ENCODE measurements at places on chromosomes 1 and 21. TPM values are rescaled to one million over a fixed set of nuclear protein-coding genes. Genes with fewer than 3 reads are reported as not detected.
A peak's percentile ranks its signal among the peaks of the same experiment; 100 is the strongest.

NRIP1 gene
- total RNA-seq = 18.6 TPM

FCMR gene
- 3.2 TPM for total RNA-seq

LRP8 gene
- total RNA-seq = 262 TPM

CEP104 gene
- 22.7 TPM for total RNA-seq

DNA sequence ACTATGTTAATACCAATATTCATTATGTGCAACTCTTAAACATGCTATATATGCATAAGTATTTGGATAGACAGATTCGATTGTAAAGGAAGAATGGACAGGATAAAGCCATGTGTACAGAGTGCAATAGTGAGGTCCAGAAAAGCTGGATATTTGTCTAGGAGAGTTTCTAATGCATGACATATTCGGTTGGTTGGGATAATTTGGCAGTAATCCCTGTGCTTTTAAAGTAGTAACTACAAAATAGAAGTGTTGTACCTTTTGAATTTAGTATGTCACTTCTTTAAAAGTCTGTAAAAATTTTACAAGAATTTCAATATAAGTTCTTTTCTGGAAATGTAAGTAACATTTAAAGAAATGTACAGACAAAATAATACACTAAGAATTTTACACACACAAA is 774.5 kb downstream of the USP25 start:
- no peak for DNase-seq

DNA sequence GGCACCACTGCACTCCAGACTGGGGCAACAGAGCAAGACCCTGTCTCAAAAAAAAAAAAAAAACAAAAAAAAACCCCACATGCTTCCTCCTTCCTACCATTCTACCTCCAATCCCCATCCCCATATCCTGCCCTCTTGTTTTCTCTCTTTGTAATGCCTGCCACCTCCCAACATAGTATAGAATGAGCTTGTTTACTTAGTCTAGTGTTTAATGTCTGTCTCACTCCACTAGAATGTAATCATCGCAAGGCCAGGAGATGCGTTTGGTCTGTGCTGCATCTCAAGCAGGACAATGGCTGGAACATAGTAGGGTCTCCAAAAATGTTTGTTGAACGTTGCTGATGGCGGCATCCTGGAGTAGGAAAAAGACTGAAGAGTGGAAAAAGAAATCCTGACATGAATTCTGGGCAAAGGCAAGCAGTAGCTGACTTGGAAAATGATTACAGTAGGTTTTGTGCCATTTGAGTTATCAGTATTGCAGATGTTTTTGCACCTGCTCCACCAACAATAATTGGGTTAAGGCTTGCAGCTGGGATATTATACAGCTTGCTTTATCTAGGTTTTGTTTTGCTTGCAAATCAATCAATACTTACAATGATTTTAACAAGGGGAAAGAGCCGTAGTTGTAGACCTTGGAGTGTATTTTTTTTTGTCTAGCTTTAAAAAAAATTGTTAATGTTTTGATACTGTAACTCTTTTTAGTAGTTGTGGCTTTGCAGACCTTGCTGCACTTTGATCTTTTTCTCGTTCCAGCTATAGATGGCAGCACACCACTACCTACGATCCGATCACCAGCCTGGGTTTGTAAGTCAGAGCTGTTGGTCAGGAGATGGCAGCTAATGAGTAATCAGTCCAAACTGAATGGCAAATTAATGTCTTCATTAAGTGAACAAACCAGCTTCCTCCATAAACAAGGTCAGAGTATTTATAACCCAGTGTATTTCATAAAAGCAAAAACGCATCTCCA is 62.4 kb downstream of the BACH1 start:
- peak; percentile 24 for DNase-seq

DNA sequence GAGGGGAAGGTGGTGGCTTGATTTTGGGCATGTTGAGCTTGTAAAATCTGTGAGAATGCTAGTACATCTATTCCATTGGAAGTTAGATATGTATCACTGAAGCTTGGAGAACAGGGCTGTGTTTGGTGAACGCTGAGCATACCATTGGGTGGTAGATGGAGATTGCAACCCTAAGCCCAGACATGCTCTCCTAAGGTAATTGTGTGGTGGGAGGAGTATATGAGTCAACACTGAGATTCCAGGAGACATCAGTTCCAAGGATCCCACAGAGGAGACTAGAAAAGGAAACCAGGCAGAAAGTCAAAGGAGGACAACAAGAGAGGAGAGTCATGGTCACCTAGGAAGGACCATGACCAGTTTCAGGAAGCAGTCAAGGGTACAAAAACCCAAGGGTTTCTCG is 60.4 kb downstream of the KIF21B start:
- no peak for DNase-seq

DNA sequence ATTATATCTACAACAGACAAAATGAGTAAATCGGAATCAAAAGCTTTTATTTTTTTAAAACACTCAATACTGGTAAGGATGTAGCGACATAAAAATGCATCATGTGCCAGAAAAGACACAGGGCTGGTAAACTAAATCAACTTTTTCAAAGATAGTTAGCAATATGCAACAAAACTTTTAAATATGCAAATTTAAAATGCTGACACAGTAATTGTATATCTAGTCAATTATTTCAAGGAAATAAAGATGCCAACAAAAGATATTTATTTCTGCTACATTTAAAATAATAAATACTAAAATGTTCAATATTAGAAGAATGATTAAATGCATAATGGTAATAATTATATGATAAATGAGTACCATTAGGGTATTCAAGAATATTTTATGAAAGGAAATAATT is 295.1 kb downstream of the SMYD3 start:
- no peak for DNase-seq

GRCh38 chr1:39427374-39427773 is 64.1 kb upstream of the BMP8A start:
- DNase-seq = no peak

DNA sequence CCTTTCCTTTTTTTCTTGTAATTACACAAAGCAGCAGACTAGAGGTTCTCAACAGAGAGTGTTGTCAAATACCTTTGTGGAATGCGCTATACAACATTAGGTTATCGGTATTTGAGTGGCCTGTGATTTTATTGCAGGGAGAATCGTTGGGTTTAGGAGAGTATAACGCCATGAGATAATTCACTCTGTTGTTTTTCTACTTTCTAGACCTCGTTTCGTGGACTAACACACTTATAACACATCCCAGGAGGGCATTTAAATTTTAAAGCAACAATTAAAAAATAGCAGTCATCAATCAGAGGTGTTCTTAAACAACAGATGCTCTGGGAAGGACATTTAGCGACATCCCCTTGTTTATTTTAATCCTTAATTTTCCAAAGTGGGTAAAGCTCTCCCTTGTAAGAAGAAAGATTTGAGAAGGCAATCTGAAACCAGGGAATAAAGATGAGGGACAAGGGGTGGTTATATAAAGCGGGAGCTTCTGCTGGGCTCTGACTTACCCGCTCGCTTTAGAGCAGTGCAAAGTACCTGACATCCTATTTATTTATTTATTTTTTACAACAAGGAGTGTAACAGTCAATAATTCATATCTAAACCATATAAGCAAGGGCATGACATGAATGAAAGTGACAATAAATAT is 4.9 kb downstream of the PBX1 start:
- DNase-seq = no peak

DNA sequence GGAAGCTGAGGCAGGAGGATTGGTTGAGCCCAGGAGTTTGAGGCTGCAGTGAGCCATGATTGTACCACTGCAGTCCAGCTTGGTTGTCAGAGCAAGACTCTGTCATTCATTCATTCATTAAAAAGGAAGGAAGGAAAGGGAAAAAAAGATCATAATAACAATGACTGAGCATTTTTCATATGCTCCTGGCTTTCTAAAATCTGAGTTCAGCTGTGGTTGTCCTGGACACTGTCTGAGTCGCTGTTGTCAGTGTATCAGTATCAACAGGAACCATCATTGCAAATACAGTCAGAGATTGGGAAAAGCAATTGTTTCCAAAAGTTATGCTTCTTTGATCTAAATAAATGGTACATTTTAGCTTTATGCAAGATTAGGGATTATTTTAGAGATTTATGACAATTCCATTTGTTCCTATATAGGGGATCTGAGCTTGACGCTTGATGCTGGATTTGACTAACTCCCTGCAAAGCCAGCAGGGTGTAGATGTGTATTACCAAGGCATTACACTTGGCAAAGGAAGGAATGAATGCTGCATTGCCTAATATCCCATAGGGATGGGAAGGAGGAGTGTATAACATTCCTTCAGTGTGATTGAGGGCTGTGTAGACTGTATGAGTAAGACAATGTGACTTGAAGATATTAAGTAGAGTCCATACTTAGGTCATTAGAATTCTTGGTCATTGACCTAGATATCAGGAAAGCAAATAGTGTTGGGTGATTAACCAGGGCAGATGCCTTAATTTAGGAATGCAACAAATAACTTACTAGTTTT is 100.2 kb downstream of the DISP1 start:
- DNase-seq = no peak

GRCh38 chr1:219880765-219881457 is 47.4 kb downstream of the SLC30A10 start:
- DNase-seq = no peak

GRCh38 chr1:224519874-224520273 is 85.3 kb upstream of the WDR26 start:
- no peak for DNase-seq

GRCh38 chr1:31707711-31708110 is 3.9 kb upstream of the COL16A1 start:
- peak; percentile 44 for DNase-seq

DNA sequence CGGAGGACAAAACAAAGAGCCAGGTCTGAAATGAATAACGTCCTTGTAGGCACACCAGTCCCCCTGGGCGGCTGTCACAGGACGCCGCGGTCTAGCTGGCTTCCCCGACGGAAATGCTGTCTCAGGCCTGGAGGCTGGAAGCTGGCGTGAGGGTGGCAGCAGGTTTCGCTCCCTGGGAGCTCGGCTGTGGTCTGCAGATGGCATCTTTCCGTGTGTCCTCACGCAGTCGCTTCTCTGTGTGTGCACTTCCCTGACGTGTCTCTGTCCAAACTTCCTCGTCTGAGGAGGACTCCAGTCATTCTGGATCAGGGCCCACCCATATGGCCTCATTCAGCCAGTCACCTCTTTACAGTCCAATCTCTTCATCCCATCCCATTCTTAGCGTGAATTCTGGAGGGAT is 14.2 kb downstream of the TNFRSF14 start:
- DNase-seq = no peak

DNA sequence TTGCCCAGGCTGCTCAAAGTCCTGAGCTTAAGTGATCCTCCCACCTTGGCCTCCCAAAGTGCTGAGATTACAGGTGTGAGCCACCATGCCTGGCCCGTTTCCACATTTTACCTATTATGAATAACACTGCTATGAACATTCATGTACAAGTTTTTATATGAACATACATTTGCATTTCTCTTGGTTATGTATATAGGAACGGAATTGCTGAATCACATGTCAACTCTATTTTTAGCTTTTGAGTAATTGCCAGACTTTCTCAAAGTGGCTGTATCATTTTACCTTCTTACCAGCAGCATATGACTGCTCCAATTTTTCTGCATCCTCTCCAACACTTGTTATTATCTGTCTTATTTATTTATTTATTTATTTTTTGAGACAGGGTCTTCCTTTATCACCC is 2.7 kb downstream of the SPATA21 start:
- DNase-seq = no peak

GRCh38 chr1:26705788-26706311 is 10.0 kb downstream of the ARID1A start:
- peak; percentile 46 for DNase-seq

- no peak for DNase-seq
These were observed 83.2 kb upstream of the TLR5 start for GRCh38 chr1:223226271-223226670.

DNA sequence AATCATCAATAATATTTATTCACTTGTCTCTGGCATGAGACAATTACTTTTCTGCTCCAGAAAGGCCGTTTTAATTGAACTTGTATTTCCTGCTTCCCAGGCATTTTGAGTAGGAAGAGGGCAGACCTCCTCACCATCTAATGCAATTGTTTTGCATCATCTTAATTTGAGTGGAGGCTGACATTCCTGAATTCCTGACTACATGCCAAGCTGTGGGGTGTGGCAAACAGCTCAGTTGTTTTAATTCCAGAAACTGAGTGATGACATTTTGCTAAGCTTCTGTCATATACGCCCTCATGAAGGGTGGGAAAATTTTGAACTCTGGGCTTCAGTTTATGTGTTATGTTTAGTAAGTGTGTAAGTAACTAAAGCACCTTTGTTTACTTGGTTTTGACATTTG is 125.4 kb upstream of the USP25 start:
- no peak for DNase-seq

DNA sequence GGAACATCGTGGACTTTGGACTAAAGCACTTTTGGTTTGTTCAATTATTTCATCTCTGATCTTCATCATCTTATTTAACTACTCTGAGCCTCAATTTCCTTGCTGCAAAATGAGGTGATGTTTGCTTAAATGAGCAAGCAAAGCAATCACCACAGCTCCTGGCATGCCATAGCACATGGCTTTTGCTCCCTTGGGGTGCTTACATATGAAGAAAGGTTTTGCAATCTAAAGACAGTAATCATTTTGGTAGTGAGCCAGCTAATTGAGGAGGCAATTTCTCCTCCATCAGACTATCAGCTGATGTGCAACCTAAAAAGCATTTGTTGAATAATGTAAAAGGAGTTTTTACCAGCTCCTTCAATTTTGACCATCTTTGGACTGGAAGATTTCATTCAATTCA is 68.8 kb upstream of the KCNJ15 start:
- DNase-seq = no peak

DNA sequence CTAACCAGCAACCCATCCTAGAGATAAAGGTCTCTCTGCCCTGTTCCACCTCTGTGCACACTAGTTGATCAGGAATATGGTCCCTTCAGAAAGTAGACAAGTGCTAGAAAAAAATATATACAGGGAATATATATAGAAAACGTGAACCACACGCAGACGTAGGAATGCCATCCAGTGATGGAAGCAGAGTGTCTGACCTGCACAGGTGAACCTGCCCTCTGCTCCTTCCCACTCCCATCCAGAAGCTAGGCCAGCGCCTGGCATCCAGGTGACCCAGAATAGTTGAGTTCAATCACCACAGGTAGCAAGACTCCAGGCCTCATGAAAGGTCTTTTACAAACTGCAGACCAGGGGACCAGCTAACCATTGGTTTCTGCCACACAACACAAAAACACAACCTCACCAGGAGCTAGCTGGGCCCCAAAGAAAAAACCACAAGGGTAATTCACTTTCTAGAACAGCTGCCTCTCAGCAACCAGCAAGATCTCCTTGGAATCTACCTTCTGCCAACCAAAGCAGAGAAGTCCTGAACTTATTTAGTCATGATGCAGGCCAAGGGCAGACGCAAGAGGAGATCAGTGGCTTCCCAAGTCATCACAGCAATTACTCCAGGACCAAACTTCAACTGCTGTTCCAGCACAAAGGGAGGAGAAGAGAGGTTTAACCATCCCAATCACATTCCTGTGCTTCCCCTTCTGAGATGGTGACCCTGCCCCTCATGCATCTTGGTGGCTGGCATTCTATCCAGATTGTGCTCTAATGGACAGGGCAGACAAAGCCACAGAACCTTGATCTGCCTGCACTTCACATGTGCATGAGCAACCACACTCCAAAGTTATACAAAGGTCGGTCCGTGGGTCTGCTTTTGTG is 53.0 kb downstream of the GPR161 start:
- no peak for DNase-seq
